Inflammatory macrophage treated with lipopolysaccharide for 1 hour (primary cell): ENCODE measurements at places on chromosomes 3 and 15.
A peak's percentile ranks its signal among the peaks of the same experiment; 100 is the strongest.

DNA sequence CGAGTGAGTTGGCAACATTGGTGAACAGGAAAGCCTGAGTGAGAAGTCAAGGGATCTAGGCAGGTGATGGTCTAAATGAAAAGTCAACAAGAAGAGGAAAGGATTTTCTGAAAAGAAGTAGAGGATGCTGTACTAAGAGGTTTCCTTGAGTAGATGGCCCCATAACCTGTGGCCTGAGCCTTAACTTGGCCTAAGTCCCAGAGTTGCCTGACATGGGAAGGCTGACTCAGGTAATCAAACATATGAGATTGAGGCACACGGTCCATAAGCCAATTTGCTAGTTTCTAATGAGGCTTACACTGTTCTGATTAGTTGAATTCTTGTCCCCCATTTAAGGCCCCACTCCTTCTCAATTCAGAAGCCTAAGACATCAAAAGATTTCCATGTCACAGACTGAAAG is 262.5 kb upstream of the LMCD1 start:
- DNase-seq = no peak

DNA sequence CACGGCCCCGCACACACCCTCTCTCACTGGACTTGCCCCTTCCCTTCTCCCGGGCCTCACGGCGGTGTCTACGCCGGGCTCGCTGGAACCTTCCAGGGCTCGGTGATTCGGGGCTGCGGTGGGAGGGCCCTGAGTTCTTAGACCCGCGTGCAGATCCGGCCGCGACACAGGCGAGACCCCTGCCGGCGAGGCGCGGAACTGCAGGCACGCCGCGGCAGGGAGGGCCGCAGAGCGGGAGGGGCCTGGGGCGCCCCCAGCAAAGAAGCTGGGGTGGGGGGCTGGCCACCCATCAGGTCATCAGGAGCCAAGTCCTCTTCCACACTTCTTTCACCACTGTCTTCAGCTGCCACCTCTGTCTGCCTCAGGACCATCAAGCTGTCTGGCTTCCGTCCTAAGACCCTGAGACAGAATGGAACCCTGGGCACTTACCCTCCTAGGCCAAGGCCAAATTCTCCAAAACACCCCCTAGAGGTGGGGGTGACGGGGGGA is 164.5 kb downstream of the XXYLT1 start:
- no peak for DNase-seq

GRCh38 chr3:81218023-81218422 is 543.4 kb downstream of the GBE1 start:
- DNase-seq = no peak

DNA sequence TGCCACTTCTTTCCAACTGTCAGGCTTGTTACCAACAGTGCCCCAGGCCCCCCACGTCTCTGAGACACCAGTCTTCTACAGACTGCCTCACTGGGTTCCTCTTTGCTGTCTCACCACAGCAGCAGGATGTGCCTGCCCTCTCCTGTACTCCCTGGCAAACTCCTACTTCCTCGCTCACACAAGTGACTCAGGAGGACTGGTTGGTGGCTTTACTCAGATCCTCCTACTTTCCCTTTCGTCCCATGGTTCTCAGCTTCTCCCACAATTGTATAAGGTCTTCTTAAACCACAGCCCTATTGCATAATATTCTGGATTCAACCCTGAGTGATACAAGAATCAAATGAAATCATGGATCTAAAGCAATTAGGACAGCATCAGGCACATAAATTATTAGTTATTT is 246.6 kb upstream of the PROK2 start:
- peak; percentile 87 for DNase-seq

DNA sequence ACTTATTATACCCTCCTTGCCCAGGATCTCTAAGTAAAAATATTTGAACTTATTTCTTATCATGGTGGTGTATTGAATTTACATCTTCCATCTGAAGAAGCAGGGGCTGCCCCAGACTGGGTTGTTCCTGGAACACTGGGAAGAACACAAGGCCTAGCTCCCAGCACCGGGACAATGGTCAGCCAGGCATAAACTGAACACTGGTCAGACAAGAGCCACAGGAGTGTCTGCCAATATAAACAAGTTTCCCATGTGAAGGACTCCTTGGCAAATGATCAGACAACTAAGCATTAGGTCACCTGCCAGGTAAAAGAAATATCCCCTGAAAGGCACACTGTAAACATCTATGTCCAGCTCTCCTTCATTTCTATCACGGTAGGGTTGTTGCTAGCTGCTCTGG is 172.4 kb downstream of the ATP8B4 start:
- DNase-seq = no peak

GRCh38 chr3:25945366-25945765 is 155.5 kb downstream of the OXSM start:
- no peak for DNase-seq

DNA sequence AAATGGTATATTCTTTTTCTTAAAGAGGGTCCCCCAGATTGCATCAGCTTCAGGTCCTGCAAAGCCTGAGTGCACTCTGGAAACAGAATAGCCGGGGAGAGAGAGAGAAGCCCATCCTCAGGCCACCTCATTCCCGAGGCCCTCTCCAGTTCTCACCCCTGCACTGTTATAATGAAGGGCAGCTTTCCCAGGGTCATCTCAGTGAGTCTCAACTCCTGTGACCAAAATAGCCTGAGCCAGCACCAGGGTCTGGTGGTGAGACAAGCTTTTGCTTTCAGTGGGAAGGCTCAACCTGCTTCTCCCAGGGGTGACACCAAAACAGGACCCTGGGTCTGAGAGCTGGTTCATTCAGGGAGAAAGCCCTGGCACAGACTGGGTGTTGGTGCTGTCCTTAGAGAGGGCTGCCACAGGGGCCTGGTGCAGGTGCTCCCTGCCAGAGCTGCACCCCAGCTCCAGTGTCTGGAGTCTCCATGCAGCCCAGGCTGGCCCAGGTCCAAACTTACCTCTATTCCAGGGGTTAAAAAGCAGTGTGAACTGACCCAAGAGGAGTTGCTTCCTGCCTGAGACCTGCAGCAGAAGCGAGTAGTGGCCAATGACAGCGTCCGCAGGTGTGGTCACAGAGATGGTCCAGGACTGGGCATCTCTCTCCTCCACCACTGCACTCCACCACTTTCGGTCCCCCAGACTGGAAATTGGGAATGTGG is 6.1 kb downstream of the EPB42 start:
- no peak for DNase-seq

GRCh38 chr15:26433060-26433459 is 339.8 kb downstream of the GABRB3 start:
- no peak for DNase-seq

DNA sequence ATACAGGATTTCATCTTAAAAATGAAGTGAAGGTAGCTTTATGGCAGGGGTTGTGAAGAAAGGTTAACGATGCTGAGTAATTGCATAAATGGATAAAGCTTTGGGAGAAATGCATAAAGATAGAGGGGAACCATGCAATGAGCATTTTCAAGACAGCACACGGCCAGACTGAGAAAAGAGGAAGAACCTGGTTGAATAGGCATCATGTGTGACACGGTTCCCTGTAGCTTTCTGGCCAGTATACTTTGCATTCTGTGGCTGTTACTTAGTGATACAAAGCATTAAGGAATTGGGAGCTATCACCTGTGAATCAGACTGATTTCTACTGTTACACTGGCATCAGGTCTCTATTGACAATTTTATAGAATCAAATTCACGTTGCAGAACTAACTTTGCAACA is 33.3 kb downstream of the NR2C2 start:
- DNase-seq = peak; percentile 20

DNA sequence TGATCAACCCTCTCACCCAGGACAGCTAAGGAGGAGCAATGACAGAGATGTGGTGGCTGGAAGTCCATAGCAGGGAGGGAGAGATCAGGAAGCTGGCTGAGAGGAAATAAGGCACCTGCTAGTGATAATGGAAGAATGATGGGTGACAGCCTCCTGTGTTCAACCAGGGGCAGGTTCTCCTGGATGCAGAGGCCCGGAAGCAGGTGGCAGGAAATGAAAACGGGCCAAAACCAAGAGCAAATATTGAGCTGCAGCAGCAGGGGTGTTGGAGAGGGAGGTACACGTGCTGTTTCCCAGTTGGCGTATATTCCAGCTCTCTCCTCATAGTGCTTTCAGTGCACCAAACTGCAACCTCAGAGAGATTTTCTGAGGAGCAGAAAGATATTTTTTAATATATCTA is 213.4 kb upstream of the TBL1XR1 start:
- DNase-seq = no peak
